Stimulated activated CD4-positive, alpha-beta T cell treated with anti-CD3 and anti-CD28 coated beads, TNF-alpha, amount 100 ng/mL, for 4 hours (primary cell): ENCODE measurements at places on chromosomes 7 and 10.

- DNase-seq, result no peak
These were observed 14.3 kb downstream of the NOD1 start for GRCh38 chr7:30464231-30464671.

DNA sequence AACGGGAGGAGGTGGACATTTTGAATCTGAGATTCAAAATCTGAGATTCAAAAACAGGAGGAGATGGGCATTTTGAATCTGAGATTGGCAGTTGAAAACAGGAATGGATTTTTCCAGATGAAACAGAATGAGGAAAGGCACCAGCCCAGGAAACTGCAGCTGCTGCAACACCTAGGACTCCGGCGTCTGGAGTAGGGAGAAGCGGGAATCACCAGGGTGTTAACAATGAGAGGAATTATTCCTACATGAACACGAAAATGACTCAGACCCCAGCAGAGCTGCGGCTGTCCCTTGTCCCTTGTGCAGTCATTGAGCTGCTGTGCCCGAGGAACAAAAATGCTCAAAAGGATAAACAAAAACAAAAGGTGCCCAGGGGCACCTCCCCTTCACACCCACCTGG, 59.9 kb upstream of the KAT6B start:
- no peak for DNase-seq

- DNase-seq, result no peak
These were observed 15.7 kb upstream of the ZNF862 start for GRCh38 chr7:149822353-149822943.

DNA sequence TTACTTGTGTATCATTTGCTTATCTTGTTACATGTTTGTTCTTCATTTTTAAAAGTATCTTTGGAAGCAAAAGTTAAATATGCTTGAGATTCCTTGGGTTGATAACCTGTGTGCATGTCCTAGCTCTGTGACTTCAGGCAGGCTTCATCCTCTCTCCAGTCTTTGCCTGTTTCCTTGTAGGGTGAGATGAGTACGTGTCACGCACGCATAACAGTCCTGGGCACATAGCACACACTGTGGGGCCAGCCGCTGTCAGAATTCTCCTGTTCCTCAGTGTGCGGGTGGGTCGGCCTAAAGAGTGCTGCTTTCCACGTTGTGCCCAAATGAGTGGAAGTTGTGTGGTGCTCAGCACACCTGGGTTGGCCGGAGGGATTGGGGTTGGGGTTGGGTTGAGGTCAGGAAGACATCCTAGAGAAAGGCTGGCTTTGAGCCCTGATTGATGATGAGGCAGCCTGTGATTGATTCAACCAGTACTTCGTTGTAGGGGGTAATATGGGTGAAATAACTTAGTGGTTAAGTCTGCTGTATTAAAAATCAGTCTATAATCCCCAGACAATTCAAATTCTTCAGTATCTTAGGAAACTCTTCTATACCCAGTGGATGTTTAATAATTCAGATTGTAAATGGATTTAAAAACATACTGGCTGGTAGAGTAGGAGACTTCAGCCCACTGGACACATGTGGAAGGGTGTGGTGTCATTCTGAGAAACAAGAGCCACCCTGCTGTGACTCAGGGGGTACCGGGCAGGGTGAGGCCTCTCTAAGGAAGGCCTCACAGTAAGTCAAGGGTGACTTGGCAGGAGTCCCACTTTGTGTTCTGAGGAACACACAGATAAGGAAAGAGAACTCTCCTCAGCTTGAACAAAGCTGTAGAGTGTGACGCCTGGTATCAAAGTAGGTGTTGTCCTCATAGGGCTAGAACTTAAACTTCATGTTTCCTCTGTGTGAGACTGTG, 54.8 kb downstream of the DAGLB start:
- DNase-seq, result no peak

DNA sequence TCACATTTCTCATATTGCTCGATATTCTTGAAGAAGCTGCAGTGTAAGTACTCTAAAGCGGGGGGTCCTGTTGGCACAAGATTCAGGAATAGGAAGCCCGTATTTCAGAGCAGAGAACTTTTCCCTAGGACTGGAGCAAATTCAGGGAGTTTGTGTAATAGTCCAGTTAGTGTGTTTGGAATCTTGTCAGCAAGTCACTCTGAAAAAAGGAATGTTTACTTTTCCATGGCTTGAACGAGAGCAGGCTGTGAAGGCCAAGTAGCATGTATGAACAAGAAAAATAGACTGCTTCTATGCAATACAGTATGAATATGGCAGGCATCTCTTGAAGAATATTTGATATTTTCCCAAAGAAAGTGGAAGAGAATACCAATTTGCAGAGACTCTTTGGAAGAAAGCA, 39.8 kb downstream of the CDC123 start:
- no peak for DNase-seq

DNA sequence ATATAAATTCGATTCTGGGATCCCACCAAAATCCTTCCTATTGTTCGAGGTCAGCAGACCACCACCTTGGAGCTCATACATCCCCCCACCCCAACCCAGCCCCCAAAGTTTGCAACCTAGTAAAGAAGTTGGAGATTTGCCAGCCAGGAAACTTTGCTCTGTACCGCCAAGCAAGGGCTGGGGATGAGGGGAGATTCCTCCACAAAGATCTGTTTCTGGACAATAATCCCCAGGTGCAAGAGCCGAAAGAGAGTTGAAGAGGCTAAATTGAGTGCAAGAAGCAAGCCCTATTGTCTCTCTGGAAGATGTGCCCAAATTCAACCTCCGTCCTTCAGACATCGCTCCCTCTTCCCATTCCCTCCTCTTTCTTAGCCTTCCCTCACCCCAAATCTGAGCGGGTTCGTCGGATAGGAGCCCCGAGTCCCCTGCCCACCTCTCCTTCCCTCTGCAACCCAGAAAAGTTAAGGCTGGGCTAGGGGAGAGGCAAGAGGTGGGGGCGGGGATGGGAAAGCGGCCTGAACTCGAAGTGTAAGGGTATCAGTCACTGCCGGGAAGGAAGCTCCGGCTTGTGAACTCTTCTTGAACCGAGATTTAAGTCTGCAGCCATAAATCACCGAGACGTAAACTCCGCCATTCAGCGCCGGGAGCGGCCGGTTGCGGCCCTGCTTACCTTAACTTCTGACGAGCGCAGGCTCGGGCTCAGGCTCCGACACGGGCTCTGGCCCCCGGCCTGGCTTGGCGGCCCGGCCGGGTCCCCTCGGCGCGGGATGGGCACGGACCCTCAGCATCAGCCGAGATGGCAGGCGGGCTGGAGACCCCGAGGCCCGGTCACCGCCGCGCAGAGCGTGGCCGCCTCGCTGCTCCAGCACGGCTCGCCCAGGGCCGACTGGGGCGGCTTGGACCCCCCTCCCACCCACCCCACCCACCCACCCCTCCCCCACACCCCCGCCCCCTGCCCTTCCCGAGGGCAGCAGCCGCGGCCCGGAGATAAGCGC, 10.8 kb upstream of the HOXA2 start:
- no peak for DNase-seq
